ENCODE measurements at places on chromosomes 3 and 15.
A peak's percentile ranks its signal among the peaks of the same experiment; 100 is the strongest.

- no peak for DNase-seq
Observed at GRCh38 chr3:195159814-195160165, 111.2 kb downstream of the XXYLT1 start.

DNA sequence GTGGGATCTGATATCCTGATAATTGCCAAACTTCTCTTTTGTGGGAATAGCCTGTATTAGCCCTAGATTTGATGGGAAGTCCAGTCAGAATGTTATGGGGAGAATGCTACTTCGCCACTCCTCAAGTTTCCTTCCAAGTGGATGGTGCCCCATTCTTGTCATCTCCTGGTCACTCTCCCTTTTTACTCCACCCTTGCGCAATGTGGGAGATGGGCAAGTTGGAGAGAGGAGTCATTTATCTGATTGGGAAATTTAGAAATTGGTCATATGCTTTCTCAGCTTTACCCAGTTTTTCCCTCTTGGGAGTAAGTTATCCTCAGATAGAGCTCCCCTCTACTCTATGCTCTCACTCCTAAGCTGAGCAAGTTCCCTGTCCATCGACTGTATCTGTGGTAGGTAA, 14.4 kb downstream of the FANCD2OS start:
- DNase-seq: no peak

- DNase-seq: no peak
Observed at GRCh38 chr3:107861904-107862303, 228.9 kb downstream of the CD47 start.

DNA sequence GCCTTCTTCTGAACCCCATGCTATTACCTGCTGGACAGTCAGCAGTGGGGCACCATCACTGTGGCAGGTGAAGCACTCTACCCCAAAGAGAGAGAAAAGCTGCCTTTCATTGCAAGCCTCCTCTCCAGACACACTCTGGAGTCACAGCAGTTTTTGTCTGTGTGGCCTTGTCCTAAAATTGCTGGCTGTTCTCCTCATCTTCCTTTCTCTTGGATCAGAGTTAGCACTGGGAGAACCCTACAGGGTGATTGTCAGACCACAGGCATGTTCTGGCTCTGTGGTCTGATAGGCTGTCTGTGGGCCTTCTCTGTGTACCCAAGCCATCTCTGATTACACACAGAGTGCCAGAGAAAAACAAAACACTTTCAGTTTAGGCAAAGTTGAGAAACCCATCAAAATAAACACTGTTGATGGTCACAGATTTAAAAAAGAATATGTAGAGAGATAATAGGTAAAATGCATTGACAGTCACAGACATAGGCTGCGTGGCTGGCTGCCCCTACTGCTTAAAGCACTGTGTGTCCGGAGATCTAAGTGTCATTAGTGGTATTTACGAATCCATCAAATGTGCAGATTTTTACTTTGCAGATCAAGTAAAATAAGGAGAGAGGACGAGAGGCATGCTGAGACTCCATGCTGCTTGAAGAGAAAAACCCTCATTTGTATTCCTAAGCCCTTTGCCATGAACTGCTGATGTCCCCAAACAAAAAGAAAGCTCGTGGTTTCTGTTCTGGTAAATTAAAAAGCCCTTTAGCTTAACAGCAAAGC, 689.9 kb downstream of the TUSC7 start:
- DNase-seq: no peak

- DNase-seq: no peak
Observed at GRCh38 chr15:57195326-57195725, 181.0 kb upstream of the CGNL1 start.

DNA sequence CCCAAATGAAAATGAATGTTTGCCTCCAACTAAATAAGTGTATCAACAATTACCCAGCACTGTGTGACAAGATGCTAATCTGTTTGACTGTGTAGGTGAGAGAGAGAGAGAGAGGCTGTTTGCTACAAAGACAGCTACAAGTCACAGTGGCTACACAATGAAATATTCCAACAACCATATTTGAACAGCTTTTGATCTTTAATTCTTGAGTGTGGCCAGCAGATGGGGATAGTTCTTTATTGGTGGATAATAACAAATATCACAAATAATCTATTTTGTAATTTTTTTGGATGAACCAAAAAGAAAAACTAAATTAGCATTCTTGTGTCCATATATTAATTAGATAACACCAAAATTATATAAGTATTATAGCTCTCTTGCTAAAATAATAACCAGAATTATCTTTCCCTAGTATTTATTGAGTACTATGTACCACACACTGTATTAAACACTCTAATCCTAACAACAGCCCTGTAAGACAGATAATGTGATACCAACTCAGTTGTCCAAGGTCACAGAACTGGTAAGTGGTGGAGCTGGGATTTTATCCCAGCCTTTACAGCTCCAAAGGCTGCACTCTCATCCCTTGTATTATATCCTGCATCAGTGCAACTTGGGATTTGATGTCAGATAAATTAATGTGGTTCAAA, 61.9 kb upstream of the C3orf80 start:
- DNase-seq: no peak

- no peak for DNase-seq
Observed at GRCh38 chr3:34381243-34381642, 582.8 kb downstream of the PDCD6IP start.

DNA sequence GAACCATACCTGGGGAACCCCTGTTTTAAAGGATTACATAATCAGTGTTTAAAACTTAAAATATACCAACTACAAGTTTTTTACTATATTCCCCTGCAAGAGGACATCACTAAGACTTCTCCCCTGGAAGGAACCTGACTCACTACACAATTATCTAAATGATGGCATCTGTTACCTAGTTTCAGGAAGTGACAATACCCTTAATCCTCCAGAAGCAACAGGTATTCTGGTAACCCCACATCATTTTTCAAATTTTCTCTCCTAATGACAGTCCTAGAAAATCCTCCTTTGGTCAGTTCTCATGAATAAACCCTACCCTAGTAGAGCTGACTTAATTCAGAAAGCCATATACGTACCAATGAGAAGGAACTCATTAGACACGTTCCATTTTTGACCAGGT, 78.4 kb downstream of the RFX7 start:
- DNase-seq: no peak

DNA sequence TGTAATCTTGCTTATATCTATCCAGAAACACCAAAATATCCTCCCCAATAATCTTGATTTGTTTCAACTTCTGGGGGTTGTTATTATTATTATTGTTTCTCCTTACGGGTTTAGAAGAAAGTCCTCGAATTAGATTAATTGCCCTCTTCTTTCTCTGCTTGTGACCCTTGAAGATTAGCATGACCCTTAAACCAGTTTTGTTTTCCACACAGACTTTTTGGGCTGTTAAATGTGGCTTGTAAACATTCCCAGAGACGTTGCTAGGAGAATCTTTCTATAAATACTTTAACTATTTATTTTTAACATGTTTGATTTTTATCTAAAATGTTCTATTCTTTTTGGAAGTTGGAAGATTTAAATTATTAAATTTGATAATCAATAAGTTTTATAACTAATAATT, 4.3 kb upstream of the SUCNR1 start:
- no peak for DNase-seq

DNA sequence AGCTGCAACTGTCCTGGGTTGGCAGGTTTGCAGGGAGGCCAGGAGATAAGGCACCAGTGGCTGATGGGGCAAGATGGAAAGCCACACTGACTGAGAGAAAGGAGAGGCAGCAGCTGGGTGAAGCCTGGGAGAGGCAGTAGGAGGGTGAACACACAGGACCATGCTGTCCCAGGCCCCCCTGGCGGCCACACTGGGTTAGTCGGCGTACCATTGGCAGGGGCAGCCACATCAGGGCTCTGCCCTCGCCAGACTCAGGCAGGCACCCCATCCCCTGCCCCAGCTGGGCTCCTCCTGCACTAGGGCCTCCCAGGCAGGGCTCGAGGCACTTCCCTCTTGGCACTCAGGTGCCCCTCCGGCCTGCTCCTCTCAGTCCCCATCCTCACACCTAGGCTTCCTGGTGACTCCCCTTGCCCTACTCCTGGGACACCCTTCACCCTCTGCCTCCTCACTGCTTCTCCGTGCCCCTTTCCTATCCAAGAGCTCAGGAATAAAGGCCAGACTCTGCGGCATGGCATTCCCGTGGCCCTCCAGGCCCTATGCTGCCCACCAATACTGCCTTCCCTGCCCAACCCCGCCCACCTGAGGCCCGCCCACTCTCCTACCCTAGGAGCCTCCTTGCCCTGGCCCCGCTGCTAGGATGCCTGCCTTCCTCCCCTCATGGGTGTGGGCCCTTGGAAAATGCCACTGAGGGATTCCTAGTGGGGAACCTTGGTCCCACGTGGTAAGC, 28.7 kb upstream of the DUSP7 start:
- DNase-seq: peak; percentile 38

DNA sequence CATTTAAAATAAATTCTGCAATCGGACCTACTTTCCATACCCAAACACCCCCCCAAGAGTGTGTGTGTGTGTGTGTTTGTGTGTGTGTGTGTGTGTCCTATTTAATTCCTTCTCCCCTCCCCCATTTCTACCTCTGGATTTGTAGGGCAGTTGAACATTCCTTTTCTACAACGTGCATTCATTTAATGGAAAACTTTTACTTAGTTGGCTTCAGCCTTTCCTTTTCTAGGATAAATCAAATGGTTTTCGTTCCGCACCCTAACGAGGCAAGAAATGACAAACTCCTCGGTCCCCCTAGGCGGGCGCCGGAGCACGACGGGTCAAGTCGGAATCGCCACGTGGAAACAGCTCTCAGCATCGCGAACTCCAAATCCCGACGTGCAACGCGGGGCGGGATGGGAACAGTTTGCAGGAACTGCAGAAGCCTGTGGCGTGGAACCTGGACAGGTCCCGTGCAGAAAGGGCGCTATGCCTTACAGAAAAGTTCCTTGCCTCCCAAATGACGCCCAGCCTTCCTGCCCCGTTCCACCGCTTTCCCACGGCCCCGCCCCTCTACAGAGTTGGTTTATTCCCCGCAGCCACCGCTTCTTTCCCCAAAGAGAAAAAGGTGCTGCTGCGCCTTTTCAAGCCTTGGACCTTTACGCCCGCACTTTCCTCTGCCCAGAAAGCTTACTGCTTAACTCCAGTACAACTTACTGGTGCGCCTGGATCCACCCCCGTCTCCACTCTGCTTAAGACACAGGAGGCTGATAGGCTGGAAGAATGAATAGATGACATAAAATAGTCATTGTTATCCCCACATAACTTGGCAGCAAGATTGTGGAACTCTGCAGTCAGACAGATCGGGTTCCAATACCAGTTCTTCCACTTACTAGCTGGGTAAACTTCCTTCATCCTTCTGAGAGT, 1.1 kb upstream of the EIF2B5 start:
- peak; percentile 91 for DNase-seq

DNA sequence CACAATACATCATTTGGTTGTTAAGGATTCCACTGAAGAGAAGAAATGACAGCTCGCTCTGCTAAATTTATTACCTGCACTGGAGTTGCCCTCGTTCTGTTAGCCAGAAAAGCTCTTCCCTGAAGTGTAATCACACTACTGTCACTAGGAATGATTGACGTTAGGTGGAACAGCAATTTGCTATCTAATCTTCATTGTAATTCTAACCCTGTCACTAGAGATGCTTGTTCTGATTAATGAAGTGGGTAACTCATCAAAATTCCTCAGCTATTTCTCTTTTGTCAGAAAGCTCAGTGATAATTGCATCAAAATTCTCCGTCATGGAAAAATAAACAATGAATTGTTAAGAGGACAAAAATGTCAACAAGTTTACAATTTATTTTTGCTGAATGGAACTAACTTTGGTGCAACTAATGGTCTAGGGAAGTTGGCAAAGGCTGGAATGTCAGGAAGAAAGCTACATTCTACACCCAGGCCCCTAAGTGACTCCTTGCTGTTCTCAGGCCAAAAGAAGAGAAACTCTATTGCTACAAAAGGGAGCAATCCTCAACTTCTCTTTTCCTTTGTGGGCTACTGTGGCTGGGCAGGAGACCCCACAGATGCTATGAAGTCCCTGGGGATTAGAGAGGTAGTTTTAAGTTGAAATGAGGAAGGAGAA, 34.1 kb downstream of the CCDC191 start:
- DNase-seq: no peak

DNA sequence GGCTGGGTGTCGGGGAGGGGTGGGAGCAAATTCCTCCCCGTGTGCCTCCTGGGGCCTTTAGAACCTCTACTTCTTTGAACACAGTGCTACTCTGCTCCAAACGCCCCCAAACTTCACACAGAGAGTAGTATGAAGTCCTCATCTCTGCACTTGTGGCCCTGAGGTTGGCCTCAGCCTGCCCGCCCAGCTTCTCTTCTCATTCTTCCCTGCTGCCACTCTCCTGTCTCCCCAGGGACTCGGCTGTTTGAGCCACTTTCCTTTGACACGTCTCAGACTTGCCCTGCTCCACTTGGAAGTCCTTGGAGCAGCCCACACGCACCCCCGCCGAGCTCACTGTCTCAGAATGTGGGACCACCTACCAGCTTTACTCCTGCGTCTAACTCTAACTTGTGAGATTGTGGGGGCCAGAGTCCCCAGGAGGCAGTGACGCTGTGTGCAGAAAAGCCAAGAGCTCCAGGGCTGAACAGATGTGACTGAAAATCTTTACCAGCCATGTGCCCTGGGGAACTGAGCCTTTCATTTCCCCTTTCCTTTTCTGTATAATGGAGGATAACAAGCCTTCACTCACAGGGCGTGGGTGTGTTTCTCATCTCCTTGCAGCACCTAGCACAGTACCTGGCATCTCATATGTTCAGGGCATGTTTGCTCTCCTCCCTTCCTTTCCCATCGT, 233.6 kb upstream of the CTDSPL start:
- DNase-seq: no peak

DNA sequence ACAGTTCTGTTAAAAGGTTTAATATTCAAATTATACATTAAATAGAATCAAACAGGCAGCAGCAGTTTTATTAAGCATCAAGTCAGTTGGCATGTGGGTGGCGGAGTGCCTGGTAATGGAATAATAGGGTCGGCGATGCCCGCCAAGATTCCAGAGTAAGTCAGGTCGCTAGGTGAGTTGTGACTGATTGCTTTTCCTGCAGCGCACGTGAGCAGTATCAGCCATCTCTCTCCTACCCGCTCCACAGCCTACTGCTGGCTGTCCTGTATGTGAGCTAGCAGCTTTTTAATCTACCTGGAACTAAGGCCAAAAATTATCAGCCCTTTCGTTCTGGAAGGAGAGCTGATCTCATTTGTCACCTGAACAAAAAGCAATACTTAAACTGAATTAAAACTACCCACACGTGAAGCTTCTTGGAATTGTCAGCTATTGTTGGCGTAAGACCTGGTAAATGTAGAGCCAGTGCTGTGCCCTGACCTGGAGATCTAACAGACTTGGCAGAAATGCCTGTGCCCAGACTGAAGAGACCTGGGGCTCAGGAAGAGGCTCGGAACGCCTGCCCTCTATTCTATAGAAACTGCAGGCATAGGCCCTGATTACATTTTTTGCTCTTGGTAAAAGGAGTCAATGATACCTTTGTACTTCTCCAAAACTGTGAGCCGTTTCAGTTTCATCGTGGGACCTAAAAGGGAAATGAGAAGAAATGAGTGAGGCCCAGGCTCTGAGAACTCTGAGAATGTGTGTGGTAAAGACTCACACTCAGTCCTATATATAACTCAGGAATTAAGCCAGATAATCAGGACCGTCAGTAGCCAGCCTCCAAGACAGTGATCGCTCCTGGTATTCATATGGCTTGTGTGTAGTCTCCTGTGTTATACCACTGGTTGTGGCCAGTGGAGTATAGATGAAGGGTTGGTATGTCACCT, 21.9 kb downstream of the IDH3A start:
- DNase-seq: no peak

GRCh38 chr3:25664812-25665314, at the start of gene TOP2B:
Gene TOP2B (minus strand): TSS chr3:25664907. CDS start chr3:25664297, 610 bp downstream.
- peak; percentile 97 for DNase-seq

GRCh38 chr15:52496776-52497470, 31.8 kb downstream of the MYO5A start:
- DNase-seq: no peak

Data from aorta (tissue), 5 donors.